ENCODE measurements at places on chromosomes 1 and 21.

- DNase-seq: no peak
Measured at GRCh38 chr1:38334930-38335592, 288.5 kb upstream of the POU3F1 start.

DNA sequence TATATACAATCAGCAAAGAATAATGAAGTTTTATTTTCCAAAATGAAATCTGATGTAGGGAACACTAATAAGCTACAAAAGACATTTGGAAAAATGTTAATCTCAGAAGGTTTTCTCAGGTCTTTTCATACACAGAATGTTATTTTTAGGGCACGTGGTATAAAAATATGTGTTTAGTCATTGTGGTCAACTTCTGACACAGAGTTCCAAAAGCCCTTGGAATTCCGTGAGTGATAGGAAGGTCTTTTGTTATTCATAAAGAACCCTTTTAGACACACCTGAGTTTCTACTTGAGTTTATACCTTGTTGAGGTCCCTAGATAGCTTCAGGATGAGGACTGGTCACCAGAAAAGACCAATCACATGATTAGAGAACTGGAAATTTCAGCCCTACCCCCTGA, 277.6 kb upstream of the NCAM2 start:
- peak; percentile 73 for DNase-seq

- no peak for DNase-seq
Measured at GRCh38 chr1:7993593-7994479, 32.3 kb downstream of the ERRFI1 start.

DNA sequence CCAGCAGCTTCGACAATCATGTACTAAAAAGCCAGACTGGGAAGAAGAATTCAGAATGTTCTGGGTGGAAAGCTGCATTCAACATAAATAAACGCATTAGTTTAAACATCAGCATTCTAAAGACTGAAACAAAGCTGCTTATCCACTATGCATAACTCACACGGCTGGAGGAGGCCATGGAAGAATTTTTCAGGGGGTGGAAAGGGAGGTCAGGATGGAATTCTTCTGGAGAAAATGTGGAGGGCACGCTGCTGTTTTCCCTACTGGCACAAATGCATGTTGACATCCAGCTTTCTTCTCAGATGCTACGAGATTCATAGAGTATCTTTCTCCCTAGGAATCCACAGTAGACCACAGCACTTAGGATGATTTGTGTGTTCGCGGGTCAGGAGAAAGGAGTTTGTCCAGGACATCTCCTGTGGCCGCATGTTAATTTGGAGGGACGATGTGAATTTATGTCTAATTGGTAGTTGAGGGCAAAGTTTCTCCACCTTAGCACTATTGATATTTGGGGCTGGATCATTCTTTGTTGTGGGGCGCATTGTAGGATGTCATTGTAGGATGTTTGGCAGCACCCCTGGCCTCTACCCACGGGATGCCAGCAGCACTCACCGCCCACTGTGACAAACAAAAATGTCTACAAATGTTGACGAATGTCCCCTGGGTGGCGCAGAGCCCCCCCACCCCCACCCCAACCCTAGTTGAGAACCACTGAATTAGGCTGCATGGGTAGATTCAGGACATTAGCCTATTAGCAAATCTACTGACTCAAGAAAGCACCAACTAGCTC, 86.5 kb upstream of the KAZN start:
- no peak for DNase-seq

DNA sequence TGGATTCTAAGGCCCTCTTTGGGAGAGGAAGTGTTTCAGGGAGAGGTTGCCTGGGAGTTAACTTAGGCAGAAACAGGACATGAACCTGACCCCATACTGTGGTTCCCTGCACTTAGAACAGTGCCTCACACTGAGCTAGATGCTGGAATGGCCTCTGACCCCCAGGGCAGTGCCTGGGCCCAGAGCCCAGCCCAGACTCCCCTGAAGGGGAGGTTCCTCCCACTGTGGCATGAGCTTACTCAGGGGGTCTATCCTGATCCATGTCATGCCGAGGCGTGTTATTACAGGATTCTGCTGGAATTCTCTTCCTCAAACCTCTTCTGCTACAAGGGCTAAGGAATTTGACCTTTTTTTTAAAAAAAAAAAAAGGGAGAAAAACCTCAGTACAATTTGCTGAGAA, 72.2 kb downstream of the MRPL37 start:
- no peak for DNase-seq

GRCh38 chr1:82486969-82487368, 686.2 kb downstream of the ADGRL2 start:
- no peak for DNase-seq

GRCh38 chr1:153883223-153883622, 39.5 kb downstream of the GATAD2B start:
- no peak for DNase-seq

DNA sequence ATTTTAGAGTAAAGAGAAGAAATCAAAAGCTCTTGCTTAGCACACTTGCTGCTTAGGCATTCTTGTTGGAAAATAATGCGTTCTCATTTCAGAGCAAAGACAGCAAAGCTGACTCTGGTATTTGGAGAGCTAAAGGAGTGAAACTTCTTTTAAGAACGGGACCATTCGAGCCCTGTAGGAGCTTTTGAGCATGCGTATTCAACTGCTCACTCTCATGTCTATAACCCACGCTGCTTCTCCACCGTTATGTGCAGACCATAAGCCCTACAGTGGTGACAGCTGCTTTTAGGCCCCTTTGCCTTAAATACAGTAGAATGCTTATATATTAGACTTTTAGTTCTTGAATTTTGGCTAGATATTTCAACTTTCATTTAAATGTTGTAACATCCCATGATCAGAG, 214.2 kb upstream of the CACYBP start:
- DNase-seq: no peak

- no peak for DNase-seq
Measured at GRCh38 chr1:247216261-247216660, 39.6 kb upstream of the VN1R5 start.

DNA sequence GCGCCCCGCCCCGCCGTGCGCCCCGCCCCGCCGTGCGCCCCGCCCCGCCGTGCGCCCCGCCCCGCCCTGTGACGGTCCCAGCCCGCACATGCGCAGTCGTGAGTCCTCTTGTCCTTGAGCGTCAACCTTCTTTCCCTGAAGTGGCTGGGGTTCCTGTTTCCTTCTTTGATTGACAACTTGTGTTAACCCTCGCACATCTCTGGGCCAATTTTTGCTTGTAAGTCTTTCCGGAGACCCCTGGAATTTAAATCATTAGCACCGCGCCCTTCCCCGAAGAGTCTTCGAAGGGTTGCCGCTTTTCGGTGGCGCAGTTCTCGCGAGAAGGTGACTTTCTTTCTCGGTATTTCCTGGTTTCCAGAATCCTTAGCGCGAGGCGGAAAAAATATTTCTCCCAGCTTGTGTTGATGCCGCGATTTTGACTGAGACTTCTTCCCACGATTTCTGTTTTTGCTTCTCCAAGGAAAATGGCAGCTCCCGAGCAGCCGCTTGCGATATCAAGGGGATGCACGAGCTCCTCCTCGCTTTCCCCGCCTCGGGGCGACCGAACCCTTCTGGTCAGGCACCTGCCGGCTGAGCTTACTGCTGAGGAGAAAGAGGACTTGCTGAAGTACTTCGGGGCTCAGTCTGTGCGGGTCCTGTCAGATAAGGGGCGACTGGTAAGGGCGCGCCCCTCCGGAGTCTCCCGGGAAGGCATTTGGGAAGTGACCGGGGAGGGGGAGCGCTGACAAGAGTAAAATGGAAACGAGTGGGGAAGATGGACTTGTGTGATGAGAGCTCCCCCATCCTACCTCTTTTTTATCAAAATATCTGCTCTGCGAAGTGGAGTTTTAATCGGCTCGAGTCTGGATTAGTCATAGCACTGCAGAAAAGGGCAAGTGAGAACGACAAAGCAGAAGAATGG, at the start of gene RNPC3:
Gene RNPC3, plus strand, starts transcription at position 93 of the 901 bp plus-strand sequence. Its CDS starts 372 bp downstream, at position 465.
- DNase-seq: peak; percentile 62

- DNase-seq: no peak
Measured at GRCh38 chr1:179598631-179599030, 7.0 kb downstream of the TDRD5 start.

DNA sequence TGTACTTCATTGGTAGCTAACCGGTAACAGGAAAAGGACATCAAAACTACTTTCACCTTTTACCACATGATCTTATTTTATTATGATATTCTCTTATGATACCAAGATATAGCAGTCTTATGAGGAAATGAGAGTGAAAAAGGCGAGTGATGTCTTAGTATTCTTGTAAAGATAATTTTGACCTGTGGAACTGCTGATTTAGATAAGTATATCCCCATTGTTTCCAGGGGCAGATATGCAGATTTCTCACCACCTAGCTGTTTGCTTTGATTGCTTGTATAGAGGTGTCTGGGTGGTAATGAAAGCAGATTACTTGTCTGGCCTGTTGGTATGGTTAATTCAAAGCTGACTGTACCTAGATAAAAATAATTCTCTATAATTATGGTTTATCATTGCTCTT, 53.1 kb downstream of the SYNJ1 start:
- no peak for DNase-seq

GRCh38 chr1:24465099-24465498, 37.5 kb upstream of the RCAN3 start:
- DNase-seq: no peak

- DNase-seq: no peak
Measured at GRCh38 chr1:3978990-3979325, 78.9 kb upstream of the C1orf174 start.

DNA sequence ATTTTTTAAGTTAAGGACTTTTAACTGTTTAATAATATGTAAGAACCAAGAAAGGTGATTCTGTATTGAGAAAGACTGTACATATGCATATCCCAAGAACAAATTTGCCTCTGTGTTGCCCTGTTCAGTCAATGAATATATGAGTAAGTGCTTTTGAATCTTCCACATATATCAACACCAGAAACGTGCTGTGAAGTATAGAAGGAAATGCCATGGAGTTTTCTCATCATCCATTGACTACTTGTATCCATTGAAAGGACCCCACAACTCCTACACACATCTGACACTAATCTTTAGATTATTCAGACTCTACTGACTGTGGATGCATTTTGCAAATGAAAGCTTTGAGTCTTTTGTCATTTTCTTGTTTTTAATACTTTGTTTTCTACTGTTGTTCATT, 366.9 kb downstream of the S1PR1 start:
- DNase-seq: no peak

- no peak for DNase-seq
Measured at GRCh38 chr1:37574834-37575480, 18.2 kb downstream of the DNALI1 start.

DNA sequence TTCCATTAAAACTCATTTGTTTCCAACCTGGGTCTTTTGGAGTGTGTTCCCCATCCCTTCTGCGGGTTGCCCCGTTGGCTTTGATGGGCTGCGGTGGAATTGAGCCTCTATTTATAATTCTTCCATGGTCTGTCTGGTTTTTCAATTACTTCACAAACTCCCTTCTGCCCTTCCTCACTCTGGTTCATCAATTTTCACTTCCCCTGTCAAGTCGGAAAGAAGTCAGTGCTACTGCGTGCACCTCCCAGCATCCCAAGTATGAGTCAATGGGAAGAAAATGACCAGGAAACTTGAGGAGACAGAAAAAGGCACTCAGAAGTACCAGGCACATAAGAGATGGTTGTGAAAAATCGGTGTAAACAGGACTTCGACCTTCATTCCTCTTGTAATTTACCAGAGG, 126.2 kb downstream of the KAZN start:
- DNase-seq: no peak

GRCh38 chr1:5661196-5662085, 330.8 kb downstream of the NPHP4 start:
- no peak for DNase-seq

DNA sequence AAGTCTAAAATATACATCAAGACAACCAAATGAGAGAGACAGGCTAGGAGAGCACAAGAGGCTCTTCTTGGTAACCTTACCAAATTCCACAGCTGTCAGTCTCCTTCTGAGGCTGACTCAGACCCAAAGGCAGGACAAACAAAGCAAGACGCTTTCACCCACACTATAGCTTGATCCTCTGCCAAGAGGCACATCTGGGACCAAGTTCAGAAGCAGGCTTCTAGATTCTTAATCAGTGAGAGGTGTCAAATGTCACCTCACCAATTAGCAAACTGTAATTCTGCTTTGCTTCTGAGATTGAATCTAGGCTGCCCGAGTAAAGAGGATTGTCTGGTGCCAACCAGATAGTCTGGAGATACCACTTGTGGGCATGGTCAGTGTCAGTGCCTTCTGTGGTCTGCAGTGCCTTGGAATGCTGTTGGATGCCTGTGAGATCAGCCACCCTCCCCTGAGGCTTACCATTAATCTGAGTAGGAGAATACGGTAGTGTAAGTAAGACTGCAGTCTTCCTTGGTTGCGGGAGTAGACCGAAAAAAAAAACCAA, 151.0 kb downstream of the FMN2 start:
- DNase-seq: no peak

GRCh38 chr1:201191653-201192260, 1.1 kb downstream of the IGFN1 start:
- DNase-seq: no peak

GRCh38 chr1:212916481-212917133, 33.7 kb upstream of the VASH2 start:
- DNase-seq: no peak

DNA sequence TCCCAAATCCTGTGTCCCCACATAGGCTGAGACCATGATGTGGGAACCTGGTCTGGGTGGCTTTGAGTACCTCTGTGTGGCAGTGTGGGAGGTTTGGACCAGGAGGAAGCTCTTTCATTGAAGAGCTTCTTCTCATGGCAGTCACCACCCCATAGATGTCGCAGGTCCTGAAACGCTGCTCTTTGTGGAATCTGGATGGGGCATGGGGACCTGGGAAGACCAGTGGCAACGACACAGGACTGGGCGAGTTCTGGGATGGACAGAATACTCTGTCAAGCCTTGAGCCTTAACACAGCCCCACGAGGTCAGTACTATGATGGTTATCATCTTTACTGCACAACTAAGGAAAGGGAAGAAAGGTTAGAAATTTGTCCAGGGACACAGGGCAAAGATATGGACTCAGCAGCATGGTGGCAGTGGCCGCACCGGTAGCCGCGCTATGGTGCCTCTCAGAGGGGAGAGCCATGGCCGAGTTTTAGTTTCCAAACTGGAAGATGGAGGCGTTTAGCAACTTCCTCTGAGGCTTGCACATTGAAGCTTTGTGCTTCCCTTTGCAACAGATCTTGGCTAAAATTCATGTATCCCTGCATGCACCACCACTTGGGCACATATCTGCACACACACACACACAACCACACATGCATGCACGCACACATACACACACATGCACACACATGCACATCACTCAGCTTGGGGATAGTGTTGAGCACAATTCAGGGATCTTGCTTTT, 117.7 kb upstream of the C1orf174 start:
- no peak for DNase-seq

GRCh38 chr1:187264995-187265602, 436.4 kb downstream of the PLA2G4A start:
- DNase-seq: peak; percentile 57
